Effector CD8-positive, alpha-beta T cell (primary cell): ENCODE measurements at places on chromosomes 2 and 18.

DNA sequence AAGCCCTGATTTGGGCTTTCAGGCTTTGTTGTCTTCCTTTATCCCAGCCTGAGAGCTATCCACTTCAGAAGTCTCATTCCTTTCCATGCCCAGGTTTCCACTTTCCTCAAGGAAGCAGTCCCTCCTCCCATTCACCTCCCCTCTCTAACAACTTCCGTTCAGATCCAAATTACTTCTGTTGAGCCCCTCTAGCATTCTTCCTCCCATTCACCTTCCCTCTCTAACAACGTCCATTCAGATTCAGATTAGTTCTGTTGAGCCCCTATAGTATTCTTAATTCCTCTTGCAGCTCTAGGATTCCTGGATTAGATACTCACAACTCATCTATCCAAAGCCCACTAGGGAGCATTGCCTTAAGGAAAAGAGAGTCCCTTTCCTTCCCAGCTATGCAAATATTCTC lies 216.8 kb downstream of the RAD51AP2 start:
- no peak for DNase-seq

- DNase-seq = no peak
Observed at GRCh38 chr2:33033606-33034081, 86.9 kb downstream of the LTBP1 start.

- no peak for DNase-seq
Observed at GRCh38 chr2:241051578-241052487, 50.3 kb downstream of the MTERF4 start.

DNA sequence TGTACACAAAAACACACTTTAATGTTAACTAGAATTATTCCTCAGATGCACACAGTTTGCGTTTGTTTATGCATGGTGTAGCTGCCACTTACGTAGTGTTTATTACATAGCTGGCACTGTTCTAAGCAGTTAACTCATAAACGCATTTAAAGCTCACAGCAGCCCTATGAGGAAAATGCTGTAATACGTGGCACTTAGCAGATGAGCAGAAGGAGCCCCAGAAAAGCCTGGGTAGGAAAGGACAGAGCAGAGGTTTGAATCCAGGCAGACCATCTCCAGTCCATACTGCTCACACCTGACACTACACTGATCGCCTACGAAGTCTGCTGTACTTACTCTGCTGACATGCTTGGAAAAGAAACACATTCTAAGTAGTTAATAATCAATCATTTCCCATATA lies 66.6 kb downstream of the BCL2 start:
- no peak for DNase-seq

DNA sequence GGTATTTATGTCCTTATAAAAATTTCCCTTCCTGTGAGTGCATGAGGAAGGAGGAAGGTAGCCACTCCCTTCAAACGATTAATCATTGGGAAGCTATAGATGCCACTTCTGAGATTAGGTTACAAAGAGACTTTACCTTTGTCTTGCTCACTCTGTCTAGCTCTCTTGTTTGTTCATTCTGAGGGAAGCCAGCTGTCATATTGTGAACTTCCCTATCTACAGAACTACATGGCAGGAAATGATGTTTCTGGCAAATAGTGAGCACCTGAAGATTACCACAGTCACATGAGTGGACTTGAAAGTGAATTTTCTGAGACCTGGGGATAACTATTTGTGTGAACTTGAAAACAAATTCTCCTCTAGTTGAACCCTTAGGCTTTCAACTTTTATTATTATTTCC lies 776.8 kb downstream of the CCDC85A start:
- DNase-seq = no peak

DNA sequence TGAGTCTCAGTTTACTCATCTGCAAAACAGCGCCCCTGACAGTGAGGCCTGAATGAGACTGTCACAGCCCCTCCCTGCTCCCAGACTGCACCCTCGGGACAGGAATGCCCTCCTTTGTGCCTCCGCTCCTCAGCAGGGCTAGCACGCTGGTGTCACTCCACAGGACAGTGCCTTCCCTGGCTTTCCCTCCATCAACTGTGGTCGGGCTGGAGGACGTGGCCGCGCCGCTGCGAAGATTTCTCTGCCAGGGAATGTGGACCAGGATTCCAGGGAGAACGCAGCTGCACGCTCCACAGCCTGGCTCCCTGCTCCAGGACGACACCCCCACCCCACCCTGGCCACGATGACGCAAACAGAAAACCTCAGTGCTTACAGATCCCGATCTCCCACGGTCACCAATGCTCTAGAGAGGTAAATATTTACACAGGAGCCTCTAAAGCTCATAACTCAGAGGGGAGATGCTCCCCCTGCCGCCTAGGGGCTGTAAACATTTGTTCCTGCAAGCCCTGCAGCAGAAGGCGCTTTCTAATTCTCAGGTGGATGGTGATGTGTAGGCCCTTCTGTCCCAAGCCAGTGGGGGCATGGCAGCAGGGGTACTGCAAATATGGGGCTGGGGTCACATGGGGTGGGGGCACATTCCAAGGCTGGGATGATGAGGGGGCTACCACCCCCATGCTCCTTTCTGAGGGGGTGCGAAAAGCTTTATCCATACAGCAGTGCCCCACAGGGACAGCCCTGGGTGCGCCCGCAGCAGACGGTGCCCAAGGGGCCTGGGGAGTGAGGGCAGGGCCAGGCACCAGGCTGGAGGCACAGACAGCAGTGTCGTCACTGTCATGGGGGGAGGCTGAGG lies 12.4 kb downstream of the HS6ST1 start:
- no peak for DNase-seq

DNA sequence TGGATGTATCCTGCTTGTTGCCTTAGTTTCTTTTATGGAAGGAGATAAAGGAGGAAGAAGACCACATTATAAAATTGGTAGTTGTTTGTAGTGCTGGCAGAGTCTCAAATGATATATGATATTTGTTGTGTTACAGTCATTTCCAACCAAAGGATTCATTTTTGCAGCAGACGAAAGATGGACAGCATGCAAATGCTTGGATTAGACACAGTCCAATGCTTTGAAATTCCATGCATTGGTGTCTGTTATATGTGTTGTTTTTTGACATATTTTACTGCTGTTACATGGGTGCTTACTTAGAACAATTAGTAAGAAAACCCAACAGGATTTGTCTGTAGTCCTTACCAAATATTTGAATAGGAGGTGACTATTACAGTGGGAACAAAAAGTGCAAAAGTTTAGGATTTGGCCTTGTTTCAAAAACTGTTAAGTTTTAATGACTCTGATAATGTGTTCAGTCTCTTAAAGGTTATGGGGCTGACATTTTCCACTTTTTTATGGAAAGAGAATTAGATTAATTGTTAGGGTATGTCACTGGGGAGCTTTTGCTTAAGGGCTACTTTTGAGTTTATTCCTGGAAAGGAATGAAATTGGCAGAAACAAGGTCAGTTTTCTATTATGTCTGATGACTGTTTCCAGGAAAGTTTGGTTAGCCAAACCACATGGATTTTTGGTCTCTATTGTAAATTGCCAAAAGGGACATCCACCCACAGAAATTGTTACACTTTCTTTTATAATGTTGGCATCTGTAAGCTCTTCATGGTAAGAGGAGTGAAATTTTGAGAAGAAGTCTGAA lies 229.4 kb upstream of the MMADHC start:
- no peak for DNase-seq

DNA sequence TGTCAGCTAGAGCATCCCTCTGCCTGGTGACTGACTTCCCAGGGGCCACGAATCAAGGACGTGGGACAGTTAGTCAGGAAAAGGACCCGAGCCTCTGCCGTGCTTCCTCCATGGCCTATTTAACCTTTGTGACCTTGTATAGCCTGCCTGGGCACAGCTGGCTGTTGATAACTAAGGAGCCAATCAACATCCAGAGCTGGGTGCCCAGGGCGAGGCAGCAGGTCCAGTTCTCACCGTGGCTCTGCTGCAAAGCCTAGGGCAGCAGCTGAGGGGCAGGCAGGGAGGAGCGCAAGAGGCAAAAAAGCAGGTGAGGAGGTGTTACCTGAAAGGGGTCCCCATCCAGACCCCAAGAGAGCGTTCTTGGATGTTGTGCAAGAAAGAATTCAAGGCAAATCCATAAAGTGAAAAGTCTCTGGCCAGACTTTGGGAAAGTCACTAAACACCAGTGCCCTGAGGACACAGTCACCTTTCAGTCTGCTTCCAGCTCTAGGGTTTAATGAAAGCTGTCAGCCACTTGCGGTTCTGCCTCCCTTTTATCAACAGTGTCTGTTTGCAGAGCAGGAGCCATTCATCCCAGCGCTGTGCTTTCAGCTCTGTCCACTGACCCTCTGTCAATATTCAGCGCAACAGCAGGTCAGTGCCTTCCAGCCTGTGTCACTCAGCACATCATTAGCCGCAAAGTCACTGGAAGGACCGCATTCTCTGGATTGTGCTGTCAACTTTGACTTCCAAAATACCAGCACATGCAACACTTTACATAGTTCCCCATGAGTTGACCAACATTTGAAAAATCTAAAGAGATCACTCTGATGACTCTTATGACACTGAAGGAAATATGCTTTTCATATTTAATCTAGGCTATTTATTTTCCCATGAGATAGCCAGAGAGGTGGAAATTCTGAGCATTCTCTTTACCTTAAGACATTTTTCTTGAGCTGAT lies 38.6 kb upstream of the ASAP2 start:
- DNase-seq = no peak

GRCh38 chr2:42881732-42882131 lies 89.3 kb upstream of the HAAO start:
- DNase-seq = no peak

DNA sequence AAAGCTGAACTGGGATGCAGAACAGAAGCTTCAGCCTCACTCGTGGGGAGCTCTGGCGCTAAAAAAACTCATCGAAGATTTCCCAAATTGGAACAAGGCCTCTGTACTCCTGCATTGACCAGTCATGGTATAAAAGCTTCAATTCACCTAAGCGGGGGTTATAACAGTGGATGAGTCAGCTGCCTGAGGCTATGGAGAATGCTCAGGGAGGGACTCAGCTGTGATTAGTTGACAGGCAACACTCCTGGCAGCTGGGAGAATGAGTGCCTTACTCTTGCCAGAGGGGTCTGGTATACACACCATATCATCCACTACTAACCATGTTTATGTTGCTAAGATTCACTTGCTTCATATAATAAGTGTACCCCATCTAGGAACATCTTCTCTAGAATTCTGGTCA lies 350.6 kb upstream of the VRK2 start:
- DNase-seq = no peak

DNA sequence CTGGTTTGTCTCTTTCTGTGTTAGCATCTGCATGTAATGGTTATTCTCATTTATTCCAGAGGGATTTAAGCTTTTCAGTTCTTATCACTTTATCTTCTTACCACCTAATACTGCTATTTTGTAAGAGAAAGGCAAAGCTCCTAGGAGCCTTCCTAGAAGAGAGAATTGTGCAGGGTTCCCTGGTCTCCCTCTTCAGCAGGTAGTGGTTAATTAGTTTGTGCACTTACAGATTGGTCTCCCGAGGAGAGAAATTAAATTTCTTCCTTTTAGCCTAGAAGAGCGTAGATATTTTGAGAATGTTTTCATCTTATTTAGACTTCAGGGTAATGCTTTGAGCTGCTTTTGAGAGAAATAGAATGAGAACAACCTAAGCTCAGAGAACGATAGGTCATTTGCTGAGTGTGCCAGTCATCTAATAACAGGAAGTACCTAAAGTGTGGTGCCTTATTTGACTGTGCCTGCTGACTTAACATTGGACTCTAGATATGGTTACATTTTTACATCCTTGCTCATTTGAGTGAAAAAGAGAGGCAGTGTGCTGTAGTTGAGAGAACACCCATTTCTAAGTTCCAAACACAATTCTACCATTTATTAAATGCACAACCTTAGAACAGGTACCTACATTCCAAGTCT lies 651.4 kb downstream of the STK39 start:
- DNase-seq = no peak

DNA sequence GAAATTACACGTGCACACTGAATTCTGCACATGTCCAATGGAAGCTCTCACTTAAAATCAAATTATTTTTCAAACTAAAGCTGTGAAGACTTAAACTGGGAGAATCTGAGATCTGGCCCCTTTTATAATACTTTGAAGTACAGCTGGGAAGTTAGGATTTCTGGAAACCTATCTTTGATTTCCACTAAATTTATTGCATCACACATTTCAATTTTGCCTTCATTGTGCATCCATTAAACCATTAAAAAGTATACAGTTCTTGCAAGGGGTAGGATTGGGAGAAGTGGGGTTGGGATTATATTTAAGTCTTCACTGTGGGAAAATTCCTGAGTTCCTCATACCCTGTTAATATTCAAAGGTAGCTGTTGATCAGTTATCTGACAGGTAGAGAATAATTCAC lies 1229.6 kb upstream of the ZEB2 start:
- no peak for DNase-seq

- DNase-seq = no peak
Observed at GRCh38 chr2:37907501-37908225, 17.4 kb upstream of the RMDN2 start.

GRCh38 chr2:50885948-50886347 lies 146.0 kb downstream of the NRXN1 start:
- no peak for DNase-seq

DNA sequence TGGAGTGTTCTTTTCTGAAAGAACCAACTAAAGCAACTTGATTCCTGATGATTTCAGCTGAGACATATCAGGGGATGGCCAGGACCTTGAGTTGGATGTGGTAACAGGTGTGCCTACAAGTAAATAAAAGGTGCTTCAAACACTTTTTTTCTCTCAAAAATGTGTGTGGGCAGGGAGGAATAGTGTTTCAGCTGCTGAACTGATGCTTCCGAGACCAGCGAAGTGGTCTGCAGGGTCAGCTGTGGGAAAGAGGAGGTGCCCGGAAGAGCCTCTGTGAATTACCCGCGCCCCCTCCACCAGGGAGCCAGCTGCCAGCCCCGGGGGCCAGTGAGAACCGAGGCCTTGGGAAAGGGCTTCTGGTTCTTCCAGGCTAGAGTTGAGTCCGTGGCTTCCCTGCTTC lies 249.3 kb downstream of the GBX2 start:
- DNase-seq = no peak

GRCh38 chr2:25165992-25166875 lies 2.1 kb downstream of the POMC start:
- no peak for DNase-seq

- no peak for DNase-seq
Observed at GRCh38 chr2:210046851-210047500, 44.5 kb downstream of the RPE start.

DNA sequence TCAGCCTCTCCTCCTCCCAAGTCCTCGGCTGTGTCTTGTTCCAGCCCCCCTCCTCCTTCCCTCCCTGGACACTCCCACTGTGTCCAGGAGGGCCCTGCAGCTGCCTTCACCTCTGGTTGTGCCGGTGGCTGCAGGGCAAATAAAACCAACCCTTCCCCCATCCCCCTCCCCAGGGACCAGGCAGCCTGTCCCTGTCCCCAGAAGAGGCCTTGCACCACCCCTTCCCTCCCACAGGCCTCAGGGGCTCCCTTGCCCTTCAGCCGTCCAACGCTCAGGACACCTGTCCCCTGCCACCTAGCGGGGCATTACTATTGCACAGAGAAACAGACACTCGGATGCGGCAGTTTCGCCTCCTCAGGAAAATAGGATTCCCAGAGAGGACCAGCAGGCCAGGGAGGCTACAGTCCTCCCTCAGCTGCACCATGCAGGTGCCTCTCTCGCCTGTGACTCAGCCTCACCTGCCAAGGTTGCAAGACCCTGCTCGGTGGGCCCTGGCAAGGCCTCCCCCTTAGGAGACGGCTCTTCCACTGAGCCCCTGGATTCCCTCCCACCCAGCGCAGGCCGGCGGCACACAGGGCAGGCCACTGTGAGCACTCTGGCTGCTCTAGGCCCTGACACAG lies 5.5 kb upstream of the GPC1 start:
- DNase-seq = no peak
